ENCODE measurements at places on chromosomes 1 and 21.

DNA sequence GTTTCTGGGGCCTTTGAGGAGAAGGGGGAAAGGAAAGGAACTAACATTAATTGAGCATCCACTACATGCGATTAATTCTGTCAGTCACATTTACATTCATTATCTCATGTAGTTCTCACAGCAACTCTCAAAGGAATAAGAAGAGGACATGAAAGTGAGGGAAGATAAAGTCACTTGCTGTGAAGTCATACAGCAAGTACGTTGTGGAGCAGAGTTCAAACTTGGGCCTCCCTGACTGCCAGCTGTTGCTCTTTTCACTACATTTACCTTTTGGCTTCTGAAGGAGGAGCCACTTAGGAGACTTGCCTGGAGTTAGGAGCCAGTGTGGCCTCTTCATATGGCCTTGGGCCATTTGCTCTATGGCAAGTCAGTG, 6.2 kb downstream of the ZNF691 start:
- DNase-seq = no peak

DNA sequence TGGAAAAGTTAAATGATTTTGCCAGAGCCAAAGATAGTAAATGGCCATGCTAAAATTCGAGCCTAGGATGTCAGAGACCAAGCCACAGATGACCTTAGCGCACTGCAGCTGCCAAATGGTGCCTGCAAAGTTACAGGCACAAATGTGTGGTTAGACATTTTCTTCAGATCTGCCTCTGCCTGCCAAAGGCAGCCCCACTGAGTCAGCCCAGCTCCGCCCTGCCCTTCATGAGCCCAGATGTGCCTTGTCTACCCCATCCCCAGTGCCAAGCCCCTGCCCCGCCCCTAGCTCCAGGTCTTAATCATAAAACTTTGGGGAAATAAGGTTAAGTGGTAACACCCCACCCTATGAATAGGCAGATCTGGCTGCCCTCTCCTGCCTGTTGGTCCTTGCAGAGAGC, 105.9 kb downstream of the DTL start:
- no peak for DNase-seq

GRCh38 chr1:9371391-9371935, 78.8 kb downstream of the SPSB1 start:
- DNase-seq = no peak

- DNase-seq = no peak
Observed at GRCh38 chr1:118783095-118783758, 204.9 kb downstream of the TBX15 start.

DNA sequence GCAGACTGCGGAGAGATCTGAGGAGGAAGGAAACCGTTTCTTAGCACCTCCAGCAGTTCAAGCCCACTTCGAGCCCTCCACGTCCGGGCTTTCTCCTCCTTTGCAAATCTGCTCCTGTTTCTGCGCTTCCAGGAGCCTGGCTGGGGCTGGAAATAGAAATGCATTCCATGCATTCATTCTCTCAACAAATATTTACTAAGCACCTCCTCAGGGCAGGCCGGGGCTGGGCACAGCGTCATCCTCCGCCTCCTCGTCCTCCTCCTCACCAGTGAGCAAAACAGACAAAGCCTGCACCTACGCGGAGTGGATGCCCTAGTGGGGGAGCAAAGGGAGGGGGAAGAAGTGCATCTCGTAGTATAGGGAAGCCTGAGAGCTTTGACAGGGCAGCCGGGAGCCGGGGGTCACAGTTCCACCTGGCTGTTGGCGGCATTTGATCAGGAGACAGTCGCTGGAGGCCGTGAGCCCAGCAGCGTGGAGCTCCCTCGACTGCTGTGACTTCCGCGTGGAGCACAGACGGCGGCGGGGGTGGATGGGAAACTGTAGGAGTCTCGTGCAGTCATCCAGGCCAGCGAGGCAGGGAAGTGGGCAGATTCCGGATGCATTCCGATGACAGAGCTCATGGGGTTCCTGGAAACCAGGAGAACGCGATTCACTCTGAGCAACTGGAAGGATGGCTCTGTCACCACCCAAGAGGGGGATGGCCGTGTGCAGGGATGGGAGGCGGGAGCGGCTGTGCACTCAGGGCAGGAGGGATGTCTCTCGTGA, 93.5 kb downstream of the SIK1 start:
- no peak for DNase-seq

DNA sequence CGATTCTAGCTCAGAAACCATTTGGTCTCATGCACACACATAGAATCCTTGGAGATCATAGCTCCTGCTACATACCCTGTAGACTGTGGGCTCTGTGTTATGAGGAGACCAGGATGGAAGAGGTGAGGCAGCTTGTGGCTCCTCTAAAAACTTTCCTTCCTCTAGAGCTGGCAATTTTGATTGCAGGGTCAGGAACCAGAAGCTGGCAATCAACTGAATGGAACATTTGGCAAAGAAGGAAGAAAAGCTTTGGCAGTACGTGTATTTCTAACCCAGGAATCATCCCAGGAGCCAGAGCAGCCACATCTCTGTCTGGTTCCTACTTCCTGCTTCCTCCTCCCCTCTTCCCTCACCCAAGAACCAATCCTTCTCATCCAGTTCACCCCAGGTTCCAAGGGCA, 15.7 kb downstream of the PIK3C2B start:
- DNase-seq = no peak

- DNase-seq = no peak
Observed at GRCh38 chr1:200654660-200655059, 15.0 kb downstream of the DDX59 start.

DNA sequence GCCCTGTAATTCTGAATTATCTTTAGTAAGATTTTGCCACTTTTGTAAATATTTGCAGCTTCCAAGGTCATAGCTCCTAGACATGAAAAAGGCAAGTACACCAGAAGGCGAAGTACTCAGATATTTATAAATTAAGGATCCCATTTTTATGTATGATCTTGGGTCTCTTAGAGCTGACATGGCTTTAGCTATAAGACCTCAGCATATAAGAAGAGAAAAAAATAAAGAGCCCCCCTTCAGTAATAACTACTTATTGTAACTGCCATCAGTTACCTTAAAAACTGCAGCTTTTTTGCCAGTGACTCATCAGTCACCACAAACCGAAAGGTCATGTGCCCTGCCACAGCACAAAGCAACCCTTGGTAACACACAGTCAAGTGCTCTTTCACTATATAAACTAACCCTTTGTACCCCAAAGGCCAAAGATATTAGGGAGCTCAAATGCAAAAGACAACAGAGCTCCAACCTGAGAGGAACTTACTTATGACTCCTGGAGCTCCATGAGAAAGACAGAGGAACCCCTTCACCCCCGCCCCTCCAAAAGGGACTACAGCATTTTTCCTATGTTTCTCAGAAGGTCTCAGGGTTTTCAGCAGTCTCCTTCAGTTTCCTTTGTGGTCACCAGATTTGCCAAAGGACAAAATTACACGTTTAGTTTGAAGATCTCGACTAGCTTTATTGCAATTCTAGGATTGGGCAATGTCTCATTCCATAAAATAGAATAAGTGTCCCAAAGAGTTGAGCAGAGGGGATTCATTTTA, 219.8 kb upstream of the DUSP10 start:
- no peak for DNase-seq

DNA sequence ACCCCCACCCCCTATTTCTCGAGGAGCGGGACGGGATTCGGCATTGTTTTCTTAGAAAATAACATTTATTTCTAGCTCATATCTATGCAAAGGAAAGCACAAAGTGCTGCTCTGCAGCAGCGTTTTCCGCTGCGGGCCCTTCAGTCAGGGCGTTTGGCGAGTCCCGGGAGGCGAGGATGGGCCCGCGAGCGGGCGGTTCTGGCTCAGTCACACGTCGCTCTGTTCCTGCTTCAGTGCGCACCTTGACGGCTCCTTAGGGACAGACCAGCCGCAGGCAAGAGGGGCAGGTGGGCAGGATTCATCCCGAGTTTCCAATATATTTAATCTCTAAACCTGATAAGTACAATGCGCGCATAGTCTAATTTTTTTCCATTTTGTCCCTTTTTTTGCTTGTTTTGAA, 5.7 kb downstream of the DMRTA2 start:
- no peak for DNase-seq

GRCh38 chr1:6507461-6507911, 16.0 kb upstream of the PLEKHG5 start:
- no peak for DNase-seq

- peak; percentile 24 for DNase-seq
Observed at GRCh38 chr1:119582801-119583200, 65.3 kb downstream of the ZNF697 start.

DNA sequence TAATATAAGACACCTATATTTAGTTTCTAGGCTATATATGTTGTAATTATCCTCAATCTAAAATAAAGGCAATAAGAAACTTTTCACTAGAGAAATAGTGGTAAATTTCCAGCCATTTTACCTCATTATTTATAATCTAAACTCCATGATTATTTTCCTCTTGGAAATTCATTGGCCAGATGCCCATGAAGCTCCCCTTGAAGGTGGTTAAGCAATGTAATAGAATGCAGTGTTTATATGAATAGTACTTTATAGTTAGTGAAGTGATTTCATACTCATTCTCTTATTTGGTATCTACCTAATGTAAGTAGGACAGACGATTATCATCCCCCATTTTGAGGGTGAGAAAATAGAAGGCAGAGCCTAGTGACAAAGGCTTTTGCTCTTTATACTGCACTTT, 26.5 kb downstream of the NFYC start:
- DNase-seq = no peak

DNA sequence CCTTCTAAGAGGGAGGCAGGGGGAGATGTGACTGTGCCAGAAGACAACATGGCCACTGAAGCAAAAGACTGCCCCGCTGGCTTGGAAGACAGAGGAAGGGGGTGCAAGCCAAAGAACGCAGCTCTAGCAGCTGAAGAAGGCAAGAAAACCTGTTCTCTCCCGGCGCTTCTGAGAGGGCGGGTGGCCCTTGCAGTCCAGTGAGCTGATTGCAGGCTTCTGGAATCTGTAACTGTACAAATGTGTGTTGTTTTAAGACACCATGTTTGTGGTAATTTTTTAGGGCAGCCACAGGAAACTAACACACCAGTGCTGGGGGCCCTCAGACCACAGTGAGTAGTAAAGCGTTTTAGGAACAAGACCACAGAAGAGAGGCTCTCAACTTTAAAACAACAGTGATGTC, 47.0 kb downstream of the CD46 start:
- no peak for DNase-seq

DNA sequence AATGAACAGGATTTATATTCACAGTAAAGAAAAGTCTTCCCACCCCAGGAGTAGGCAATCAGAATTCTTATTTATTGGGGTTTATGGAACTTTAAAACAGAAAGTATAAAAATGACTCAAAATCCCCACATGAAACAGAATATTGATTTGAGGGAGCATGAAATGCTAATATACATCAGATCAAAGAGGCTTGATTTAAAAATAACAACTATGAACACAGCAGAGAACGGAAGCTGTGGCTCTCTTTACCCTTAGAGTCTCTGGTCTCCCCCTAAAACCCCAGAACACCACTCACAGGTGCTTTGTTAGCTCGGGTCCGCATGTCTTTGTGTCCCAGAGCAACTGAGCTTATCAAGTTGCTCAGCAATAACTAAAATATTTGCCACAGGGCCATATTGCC, 31.2 kb upstream of the FASLG start:
- DNase-seq = no peak

GRCh38 chr1:156705321-156705917, at the start of gene CRABP2:
Gene CRABP2 (minus strand): TSS chr1:156705583. CDS start chr1:156705446, 137 bp downstream.
- no peak for DNase-seq

- DNase-seq = peak; percentile 6
Observed at GRCh38 chr1:229661022-229661877, 35.2 kb downstream of the URB2 start.

- DNase-seq = no peak
Observed at GRCh38 chr1:227998374-227999055, 8.3 kb upstream of the WNT3A start.

DNA sequence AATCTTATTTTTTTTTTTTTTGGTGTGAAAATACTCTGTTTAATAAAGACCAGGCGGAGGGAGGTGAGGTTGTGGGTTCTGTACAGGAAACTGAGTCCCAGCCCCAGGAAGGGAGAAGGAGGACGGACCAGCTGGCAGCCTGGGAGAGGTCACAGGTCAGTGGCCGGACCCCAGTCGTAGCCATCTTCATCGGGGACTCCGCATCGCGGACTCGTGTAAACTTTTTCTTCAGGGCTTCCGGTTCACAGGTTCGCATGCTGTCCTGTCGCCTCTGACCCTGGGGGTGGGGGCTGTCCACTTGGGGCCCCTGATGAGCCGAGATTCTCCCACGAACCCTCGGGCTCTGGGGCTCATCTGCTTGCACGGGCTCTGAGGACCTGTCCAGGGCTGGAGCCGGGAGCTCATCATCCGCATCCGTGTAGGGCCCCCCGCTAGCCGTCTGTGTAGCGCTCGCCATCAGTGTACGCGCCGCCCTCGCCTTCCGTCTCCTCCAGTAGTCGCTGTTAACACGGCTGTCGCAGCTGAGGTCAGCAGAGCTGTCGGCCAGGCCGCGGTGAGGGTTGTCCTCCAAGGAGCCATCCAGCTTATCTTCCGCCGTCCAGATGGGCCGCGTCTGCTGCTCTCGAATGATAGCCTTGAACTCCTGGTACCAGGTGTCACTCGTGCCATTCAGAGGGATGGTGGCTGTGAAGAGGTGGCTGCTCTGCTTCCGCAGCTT, 975.7 kb upstream of the PRMT6 start:
- DNase-seq = no peak

GRCh38 chr1:172398970-172399755, 21.3 kb upstream of the C1orf105 start:
- DNase-seq = peak; percentile 87

Measured in NCI-H526 treated with DMSO at 0.1 percent for 48 hours (cell line).